Occipital lobe (tissue), 3 donors: ENCODE measurements at places on chromosomes 16 and 17. TPM values are rescaled to one million over a fixed set of nuclear protein-coding genes. Genes with fewer than 3 reads are reported as not detected.

C16orf96 gene
- not detected for total RNA-seq

ZSCAN10 gene
- not detected for total RNA-seq

SLFN5 gene
- total RNA-seq: 4.4 TPM

C17orf100 gene
- total RNA-seq: 2.3 TPM

G6PC1 gene
- not detected for total RNA-seq

NUBP2 gene
- total RNA-seq: 37.9 TPM

ABCA10 gene
- total RNA-seq: 10.0 TPM

KIF2B gene
- total RNA-seq: not detected

CLEC18B gene
- 1.1 TPM for total RNA-seq

DNA sequence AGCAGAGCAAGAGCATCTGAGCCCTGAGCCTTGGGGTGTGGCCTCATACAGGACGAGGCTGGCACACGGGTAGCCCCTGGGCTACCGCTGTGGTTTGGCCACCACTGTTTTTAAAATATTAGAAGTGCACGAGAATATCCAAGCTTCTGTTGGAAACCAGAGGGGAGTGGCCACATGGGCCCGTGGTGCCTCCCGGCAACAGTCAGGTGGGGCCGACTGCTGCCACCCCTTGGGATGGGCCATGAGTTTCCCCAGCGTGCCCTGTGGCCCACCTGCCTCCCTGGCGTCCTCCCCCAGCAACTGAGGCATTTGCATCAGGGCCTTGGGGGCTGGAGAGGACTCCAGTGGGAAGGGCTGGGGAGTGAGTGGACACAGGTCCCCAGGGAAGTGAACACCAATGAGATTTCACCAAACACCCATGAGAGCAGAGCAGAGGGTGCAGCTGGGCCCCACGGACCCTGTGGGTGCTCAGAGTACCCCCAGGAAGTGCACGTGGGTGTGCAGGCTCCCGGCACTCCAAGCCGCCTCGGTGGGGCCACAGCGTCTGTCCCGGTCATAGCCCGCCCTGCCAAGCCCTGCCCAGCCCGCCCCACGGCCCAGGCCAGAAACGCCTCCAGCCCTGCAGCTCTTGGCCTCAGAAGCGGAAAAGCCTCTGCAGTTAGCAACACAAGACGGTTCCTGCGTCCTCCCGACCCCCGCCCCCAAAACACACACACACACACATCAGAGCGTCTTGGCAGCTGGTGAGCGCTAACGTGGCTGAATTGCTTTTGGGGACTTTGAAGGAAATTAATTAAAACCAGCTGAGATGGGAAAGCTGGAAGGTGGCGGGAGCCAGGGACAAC is 22.7 kb downstream of the ZNF469 start:
- no peak for DNase-seq

GRCh38 chr17:56176091-56176490 is 22.8 kb downstream of the ANKFN1 start:
- no peak for DNase-seq

DNA sequence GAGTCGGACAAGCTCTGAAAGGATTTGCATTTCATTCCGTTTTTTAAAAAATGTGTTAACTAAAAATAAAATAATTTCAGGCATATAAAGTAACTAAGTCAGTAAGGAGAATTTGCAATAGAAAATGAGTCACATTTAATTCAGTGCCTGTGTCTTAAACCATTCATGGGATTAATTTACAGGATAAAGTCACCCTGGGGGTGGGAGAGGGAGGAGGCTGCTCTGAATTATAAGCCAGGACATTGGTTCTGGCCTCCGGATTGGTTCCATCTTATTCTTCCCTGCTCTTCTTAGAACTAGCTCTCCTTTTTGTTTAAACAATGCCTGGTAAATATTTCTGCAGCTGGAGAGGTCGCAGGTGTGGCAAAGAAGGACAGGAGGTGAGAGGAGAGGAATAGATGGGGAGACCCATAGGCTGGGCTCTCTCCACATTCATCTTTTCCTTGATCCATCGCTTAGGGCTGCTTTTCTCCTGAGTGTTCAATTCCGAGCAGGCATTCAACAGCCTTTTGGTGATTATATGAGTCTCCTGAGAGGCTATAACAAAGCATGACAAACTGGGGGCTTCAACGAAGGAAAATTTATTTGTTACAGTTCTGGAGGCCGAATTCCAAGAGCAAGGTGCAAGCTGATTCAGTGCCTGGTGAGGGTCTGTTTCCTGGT is 319.2 kb downstream of the PHKB start:
- no peak for DNase-seq

DNA sequence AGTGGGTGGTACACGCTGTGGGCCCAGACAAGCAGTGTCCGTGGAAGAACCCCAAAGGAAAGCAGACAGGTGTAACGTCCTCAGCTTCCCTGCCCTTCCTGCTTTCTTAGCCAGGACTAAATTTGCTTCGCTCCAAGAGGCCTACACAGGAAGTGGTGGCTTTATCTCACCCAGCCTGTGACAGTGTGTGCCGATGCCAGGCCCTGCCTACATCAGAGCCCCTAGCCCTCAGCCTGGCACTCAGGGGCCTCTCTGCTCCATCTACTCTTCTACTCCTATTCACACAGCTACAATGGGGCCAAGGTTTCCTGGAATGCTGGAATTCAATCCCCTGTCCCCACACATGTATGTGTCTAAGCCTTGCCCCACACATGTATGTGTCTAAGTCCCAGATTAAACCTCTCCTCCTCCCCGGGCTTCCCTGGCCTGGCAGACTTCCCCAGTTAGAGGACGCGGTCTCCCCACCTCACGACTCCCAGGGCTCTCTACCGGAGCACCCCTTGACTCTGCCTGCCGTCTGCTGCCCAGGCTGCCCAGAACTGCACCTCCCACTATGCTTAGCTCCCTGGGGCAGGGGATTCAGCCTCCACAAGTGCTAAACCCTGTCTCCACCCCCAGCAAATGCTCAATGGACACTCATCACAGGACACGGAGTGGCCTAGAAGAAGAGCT is 8.2 kb downstream of the PGAP3 start:
- DNase-seq: no peak

DNA sequence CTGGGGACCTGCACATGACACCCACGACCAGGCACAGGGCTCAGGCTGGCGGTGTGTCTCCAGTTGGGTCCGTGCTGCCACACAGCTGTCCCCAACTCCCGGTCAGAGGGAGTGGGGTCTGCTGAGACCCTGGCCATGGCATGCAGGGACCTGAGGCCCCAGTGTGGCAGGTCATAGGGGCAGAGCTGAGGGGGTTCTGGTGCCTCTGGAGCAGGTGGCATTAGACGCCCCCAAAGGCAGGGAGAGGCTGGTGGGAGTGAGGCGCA is 4.2 kb downstream of the NUBP2 start:
- DNase-seq: no peak

- DNase-seq: peak; percentile 87
These were observed at the start of gene COPRS for GRCh38 chr17:31858642-31859486. TSS of gene COPRS (minus strand) at chr17:31859244. CDS start at chr17:31859199, 45 bp downstream.

- no peak for DNase-seq
These were observed 6.0 kb downstream of the TEKT5 start for GRCh38 chr16:10688726-10689125.

DNA sequence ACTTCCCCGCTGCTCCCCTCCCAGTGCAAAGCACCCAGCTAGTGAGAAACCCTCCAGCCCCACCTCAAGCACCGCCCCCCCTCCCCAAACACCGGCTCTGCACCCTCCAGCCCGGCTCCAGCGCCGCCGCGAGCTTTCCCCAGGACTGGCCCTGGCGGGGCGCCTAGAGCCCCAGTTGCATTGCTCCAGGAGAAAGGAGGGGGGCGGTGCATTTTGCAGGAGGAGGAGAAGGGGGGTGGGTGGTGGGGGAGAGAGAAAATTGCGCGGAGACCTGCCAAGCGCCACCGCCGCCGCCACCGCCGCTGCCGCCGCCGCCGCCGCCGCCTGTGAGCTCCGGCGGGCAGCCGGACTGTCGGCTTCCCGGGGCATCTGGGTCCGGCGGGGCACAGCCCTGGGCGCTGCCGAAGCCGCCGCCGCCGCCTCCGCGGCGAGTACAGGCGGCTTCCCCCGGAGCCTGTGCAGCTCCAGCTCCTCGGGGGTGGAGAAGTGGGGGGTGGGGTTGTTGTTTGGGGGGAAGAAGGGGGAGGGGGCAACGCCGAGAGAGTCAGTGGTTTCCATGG is 333 bp upstream of the NOG start:
- DNase-seq: peak; percentile 9

GRCh38 chr17:3773511-3773910 is 27.5 kb downstream of the ITGAE start:
- no peak for DNase-seq

DNA sequence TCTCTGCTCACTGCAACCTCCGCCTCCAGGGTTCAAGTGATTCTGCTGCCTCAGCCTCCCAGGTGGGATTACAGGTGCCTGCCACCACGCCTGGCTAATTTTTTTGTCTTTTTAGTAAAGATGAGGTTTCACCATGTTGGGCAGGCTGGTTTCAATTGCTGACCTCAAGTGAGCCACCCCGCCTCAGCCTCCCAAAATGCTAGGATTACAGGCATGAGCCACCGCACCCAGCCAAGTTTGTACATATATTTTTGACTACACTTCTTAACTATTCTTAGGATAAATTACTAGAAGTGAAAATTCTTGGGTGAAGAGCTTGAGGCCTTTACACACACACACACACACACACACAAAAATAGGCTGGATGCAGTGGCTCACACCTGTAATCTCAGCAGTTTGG is 1.4 kb upstream of the ITGAM start:
- DNase-seq: no peak

- DNase-seq: no peak
These were observed 16.2 kb upstream of the SPNS2 start for GRCh38 chr17:4482338-4483011.

- DNase-seq: peak; percentile 42
These were observed 7.9 kb upstream of the MT2A start for GRCh38 chr16:56600398-56600999.

DNA sequence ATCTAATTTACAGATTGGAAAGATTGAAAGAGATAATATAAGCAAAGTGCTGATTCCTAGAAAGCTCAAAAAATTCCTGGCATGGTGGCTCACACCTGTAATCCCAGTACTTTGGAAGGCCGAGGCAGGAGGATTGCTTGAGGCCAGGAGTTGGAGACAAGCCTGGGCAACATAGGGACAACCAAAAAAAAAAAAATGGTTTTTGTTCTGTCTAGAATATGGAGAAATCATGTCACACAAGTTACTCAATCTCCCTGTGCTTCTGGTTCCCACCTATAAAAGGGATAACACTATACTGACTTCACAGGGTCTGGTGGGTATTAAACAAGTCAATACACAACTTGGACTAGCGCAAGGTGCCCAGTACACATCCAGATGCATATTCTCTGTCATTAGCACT is 18.4 kb downstream of the ARHGAP17 start:
- DNase-seq: no peak

DNA sequence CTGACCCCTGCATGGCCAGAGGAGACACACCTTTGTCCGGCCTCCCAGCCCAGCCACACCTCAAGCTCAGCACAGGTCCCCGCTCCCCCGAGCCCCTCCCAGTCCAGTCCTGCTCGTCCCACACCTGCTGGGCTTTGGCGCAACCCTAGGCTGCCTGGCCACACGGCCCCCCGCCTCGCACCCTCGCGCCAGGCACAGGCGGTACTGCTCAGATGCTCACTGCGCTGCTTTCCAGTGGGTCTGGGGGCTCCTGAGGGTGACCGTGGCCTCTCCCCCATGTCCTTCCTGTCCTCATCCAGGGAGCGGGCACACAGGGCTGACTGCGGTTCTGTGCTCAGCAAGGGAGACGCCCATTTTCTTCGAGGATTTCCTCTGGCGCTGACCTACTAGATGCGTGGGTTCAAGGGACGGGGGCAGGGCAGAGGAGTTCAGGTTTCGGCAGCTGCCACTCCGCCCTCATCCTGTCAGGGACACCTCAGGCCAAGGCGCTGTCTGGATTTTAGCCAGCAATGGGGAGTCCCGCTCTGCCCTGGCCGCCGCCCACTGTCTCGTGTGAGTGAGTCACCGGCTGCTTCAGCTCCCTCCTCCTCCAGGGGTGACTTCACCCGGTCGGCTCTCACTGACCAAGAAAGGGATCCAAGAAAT is 118.0 kb upstream of the ZNF469 start:
- peak; percentile 23 for DNase-seq

DNA sequence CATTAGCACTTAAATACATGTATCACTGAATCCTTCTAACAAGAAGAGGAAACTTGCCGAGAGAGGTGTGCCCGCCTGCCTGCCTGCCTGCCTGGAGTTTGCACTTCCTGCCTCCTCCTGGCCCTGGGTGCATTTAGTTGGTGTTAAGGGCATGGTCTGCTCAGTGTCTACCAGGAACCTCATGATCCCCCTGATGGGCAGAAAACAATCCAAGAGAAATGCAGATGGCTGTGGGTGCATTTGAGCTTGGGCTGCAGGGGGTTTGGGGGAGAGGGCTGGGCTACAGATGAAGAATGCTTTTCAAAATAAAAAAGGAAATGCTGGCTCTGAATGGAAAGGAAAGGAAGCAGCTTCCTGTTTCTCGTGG is 10.1 kb downstream of the KSR1 start:
- DNase-seq: no peak

DNA sequence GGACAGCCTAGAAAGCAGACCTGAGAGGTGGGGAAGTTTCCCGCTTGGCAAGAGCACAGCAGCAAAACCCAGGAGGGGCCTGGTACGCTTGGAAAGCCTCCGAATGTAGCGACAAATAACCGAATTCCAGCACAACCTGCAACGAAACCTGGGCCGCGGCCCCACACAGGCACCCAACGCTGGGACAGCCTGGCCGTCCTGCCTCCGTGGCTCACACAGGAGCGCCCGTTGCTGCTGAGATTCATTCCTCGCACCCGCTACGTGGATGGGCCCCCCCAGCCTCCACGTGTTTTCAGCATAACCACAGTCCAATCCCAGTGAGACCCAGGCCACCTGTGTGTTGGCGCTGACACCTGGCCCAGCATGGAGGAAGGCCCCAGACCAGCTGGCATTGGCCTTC is 42.9 kb downstream of the LMF1 start:
- DNase-seq: no peak

DNA sequence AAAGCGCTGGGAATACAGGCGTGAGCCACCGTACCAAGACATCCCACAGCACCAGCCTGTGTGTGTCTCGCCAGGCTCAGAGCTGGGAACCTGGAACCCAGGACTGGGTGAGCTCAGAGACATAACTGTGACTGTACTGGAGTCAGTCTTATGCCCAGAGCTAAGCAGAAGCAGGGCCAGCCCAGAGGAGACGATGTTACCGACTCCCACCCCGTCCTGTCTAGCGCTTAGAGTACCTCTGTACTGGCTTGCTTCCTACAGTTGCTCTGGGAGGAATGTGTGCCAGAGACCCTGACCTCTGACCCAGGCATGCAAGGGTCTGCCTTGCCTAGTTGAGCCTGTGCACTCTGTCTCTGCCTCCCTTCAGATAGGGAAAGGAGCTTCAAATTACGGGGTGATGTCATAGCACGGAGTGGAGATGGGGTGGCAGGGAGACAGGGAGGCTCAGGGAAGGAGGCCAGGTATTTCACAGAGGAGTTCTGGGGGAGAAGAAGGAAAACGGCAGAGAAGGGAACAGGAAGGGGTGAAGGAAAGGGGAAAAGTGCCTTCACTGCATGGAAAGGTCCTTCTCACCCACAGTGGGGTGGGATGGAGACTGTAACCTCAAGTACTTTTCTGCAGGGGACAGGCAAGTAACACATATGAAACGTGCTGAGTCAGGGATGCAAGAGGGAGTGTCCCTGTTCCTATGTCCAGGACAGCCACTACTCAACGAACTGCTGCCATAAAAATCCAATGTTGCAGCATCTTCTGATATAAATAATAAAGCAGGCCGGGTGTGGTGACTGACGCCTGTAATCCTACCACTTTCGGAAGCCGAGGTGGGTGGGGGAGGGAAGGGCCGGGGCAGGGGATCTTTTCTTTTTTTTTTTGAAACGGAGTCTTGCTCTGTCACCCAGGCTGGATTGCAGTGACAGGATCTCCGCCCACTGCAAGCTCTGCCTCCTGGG is 5.8 kb upstream of the ARMC5 start:
- no peak for DNase-seq

- no peak for DNase-seq
These were observed 46.6 kb upstream of the METRNL start for GRCh38 chr17:83032781-83033180.

GRCh38 chr16:87840271-87840978 is 28.9 kb downstream of the SLC7A5 start:
- no peak for DNase-seq
